Mesothelial cell of epicardium (in vitro differentiated cells): ENCODE measurements at places on chromosomes 2 and 18. TPM values are rescaled to one million over a fixed set of nuclear protein-coding genes. Genes with fewer than 3 reads are reported as not detected.

SALL3 gene
- 0.31 to 0.58 TPM (median 0.36 TPM) in 3 replicates for total RNA-seq

AGXT gene
- not detected in 3 replicates for total RNA-seq

IL18RAP gene
- total RNA-seq = not detected in 3 replicates

ZNF532 gene
- 178 to 188 TPM (median 182 TPM) in 3 replicates for total RNA-seq

MYL1 gene
- 0.36 to 0.69 TPM (median 0.36 TPM) in 3 replicates for total RNA-seq

SLC16A14 gene
- total RNA-seq = 9.5 to 10.1 TPM (median 9.7 TPM) in 3 replicates

MARCO gene
- 0.22 to 0.41 TPM (median 0.33 TPM) in 3 replicates for total RNA-seq

DNA sequence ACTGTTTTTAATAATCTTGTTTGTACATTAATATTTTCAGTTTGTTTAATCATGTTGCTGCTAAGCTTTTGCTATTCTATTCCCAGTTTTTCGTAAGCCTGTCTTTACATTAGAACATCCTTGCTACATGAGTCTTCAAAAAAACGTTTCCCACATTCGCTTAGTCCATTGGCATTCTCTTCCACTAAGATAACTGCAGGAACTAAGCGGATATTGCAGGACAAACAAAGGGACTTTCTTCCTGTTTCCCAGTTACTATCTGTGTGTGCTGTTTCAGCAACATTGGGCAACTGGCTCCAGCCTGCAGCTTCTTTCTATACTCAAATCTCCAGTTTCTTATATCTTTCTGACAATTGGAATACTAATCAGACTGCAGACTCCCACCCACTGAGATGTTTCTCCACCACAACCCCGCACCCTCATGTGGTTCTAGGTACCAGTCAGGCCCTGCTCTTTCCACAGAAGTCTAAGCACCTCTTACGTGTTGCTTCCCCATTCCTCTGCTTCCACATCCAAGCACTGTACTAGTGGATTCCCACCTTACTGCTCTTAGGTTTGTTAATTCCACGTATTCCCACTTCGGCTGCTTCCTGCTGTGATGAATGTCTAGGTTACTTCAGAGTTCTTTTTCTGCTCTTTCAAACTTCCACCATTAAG, 420.3 kb downstream of the LRRTM4 start:
- H3K4me3 ChIP-seq = no peak overlapping the region
- no peak for DNase-seq

DNA sequence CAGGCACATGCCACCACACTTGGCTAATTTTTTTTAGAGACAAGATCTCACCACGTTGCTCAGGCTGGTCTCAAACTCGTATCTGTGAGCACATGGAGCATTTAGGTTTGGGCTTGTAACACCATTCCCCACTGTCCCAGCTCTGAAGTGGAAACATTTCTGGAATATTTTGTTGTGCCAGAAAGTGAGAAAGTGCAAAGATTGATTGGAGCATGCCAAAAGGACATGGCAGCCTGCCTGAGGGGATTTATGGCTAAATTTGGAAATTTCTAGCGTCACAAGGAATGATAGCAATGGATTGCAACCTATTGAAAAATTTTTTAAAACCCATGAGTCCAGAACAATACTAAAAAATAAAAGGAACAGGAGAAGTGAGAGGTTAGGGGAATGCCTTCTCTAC, 136.8 kb downstream of the ESCO1 start:
- no peak overlapping the region for H3K27ac ChIP-seq
- no peaks in the 10 kb centered on the region for H3K4me1 ChIP-seq
- no peak overlapping the region for H3K4me3 ChIP-seq
- peaks cover 25% of the 10 kb centered on the region for H3K36me3 ChIP-seq
- no peaks in the 10 kb centered on the region for H3K27me3 ChIP-seq
- DNase-seq = no peak

- no peaks in the 10 kb centered on the region for H3K27me3 ChIP-seq
- no peak overlapping the region for H3K27ac ChIP-seq
- no peaks in the 10 kb centered on the region for H3K4me1 ChIP-seq
- H3K4me3 ChIP-seq = no peak overlapping the region
- H3K36me3 ChIP-seq = peaks cover 2% of the 10 kb centered on the region
Measured at GRCh38 chr2:135563793-135564192, 32.5 kb downstream of the R3HDM1 start.

DNA sequence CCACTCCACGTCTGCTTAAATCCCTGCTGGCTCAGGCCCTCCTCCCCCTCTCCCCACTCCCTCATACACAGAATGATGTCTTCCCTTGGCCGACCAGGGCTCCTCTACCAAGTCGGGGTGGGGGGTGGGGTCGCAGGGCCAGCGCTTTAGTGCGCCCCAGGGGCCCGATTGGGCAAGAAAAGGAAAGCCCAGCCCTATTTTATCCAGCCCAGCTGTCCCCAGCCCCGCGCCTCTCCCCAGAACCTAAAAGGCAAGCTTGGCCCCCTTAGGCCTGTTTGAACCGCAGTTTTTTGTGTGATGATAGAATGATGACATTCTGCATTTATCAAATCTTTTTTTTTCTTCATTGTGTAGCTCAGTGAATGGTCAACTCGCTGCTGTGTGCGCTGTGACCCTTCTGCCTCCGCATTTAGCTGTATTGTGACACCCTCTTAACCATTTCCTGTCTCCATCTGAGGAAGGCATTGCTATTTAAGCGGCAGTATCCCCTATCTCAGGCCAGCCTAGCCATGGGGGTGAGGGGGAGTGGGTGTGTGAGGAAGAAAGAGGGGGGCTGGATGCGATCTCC, 231.4 kb downstream of the HAUS1 start:
- peaks cover 36% of the 10 kb centered on the region for H3K27me3 ChIP-seq
- H3K27ac ChIP-seq = peak overlapping the region; percentile 76
- no peaks in the 10 kb centered on the region for H3K36me3 ChIP-seq
- H3K4me3 ChIP-seq = peak overlapping the region; percentile 90
- no peak for DNase-seq

GRCh38 chr18:6781142-6781714, 51.7 kb downstream of the ARHGAP28 start:
- peaks cover 86% of the 10 kb centered on the region for H3K4me1 ChIP-seq
- no peak for DNase-seq
- H3K27ac ChIP-seq = peak overlapping the region; percentile 95
- H3K36me3 ChIP-seq = peaks cover 1% of the 10 kb centered on the region
- no peaks in the 10 kb centered on the region for H3K27me3 ChIP-seq
- H3K4me3 ChIP-seq = peak overlapping the region; percentile 20

GRCh38 chr18:2083691-2084090, 487.6 kb downstream of the METTL4 start:
- no peak for DNase-seq
- no peaks in the 10 kb centered on the region for H3K4me1 ChIP-seq
- no peak overlapping the region for H3K4me3 ChIP-seq
- H3K27me3 ChIP-seq = no peaks in the 10 kb centered on the region
- no peak overlapping the region for H3K27ac ChIP-seq

DNA sequence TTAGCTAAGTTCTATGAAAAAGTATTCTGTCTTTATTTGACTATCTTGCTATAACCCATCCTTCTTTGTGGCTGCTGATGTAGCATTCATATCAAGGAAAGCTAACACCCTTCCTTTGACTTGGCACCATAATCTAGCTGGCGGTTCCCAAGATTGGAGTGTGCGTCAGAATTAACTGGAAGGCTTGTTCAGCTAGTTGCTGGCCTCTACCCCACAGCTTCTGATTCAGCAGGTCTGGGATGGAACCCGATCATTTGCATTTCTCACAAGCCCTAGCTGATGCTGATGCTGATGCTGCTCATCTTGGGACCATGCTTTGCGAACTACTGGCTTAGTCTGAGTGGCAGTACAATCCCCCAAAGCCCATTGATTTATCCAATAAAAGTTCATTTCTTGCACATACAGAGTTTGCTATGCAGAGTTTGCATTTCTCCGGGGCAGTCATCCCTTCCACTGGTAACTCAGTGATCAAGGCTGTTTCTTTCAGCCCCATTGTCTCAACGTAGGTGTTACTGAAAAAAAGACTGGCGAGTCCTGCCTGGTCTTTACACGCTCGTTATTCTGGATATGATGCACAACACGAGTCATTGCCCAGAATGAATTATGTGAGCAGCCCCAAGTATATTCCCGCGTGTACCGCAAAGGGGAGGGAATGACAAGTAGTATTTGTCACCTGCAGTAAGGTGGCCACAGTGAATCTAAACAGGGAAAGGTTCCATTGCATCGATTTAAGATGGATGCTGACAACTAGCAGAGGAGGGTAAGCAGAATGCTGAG, 96.5 kb downstream of the ZNF532 start:
- no peak overlapping the region for H3K4me3 ChIP-seq
- H3K4me1 ChIP-seq = peaks cover 21% of the 10 kb centered on the region
- H3K27me3 ChIP-seq = no peaks in the 10 kb centered on the region
- no peak for DNase-seq

DNA sequence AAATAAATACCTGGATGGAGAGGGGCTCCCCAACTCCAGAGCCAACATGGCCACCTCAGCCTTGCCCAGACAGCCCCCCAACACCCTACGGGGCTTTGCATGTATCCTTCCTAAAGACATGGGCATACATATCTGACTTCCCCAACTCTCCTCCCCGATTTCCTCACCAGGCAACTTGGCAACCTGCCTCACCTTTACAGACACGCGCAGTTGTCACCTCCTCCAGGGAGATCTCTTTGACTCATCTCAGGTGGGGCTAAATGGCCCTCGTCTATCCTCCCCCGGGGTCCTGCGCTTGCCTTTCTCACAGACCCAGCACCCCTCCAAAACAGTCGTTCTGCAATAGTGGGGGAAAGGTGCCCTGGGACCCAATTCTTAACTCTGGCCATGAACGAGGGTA, 10.6 kb upstream of the BIN1 start:
- H3K36me3 ChIP-seq = no peaks in the 10 kb centered on the region
- DNase-seq = no peak
- H3K4me3 ChIP-seq = no peak overlapping the region
- no peak overlapping the region for H3K27ac ChIP-seq
- no peaks in the 10 kb centered on the region for H3K4me1 ChIP-seq

GRCh38 chr2:234754126-234754525, 197.7 kb upstream of the SH3BP4 start:
- H3K4me3 ChIP-seq = no peak overlapping the region
- DNase-seq = no peak
- H3K27ac ChIP-seq = no peak overlapping the region
- H3K36me3 ChIP-seq = no peaks in the 10 kb centered on the region

- DNase-seq = no peak
- H3K4me3 ChIP-seq = no peak overlapping the region
- peaks cover 2% of the 10 kb centered on the region for H3K4me1 ChIP-seq
- H3K27ac ChIP-seq = no peak overlapping the region
- H3K27me3 ChIP-seq = peaks cover 7% of the 10 kb centered on the region
- H3K36me3 ChIP-seq = no peaks in the 10 kb centered on the region
Measured at GRCh38 chr2:156748221-156748620, 312.0 kb downstream of the GPD2 start.

DNA sequence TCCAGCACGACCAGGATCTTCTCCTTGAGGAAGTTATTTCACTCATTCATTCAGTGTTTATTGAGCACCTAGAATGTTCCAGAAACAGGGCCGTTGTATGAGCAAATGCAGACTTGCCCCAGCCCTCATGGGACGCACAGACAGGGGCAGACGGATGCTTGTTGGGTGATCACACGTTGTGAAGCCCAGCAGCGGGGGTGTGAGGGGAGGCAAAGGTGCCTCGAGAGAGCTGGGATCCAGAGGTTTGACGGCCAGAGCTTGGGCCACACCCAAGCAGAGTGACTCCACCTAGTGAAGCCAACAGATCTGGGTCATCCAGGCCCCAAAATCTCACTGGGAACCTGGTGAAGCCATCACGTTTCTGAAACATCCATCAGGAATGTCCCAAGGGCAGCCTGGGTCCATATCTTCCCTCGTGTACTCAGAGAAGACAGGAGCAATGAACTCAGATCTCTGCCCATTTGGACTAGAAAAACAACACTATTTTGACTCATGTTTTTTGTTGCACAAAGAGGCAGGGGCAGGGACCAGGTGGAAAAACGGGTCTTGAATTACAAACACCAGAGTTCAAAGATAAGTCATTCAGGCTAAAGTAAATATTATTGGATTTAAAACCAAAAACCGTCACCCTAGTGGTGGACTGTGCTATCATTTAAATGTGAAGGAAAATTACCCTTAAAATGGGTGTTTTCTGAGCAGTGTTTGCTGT, 54.9 kb upstream of the RBM44 start:
- H3K4me3 ChIP-seq = no peak overlapping the region
- H3K4me1 ChIP-seq = peaks cover 13% of the 10 kb centered on the region
- DNase-seq = no peak
- no peak overlapping the region for H3K27ac ChIP-seq

DNA sequence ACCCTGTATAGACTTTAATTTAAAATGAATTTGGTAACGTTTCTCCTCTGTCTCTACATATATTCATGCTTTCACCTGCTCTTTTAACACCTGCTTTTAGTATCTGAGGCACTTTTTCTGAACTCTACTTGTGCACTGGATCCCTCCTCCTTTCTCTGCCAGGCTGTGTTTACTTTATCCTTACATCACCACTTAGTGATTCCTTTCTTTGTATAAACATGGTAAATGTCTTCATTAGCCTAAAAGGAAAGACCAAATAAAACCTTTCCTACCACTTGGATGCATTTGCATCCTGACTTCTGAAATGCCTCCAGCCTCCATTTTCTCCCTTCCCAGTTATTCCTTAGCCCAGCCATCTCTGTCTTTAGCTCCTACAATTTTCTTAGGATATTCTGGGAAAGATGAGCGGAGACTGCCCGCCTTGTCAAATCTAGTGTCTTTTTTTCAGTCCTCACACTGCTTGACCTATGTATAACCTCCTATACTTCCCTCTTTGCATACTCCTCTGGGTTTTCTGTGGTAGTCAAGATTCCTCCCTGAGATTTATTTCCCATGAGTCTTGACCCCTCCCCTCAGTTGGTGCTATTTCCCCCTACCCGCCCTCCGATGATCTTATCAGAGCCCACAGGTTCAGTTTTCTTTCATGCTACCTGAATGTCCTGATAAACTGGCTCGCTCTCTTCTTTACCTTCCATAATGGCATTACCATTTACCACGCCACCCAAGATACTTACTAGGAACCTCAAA, 44.8 kb downstream of the REL start:
- H3K4me1 ChIP-seq = peaks cover 20% of the 10 kb centered on the region
- peak overlapping the region; percentile 93 for H3K27ac ChIP-seq
- no peak for DNase-seq
- no peak overlapping the region for H3K4me3 ChIP-seq
- H3K27me3 ChIP-seq = no peaks in the 10 kb centered on the region

DNA sequence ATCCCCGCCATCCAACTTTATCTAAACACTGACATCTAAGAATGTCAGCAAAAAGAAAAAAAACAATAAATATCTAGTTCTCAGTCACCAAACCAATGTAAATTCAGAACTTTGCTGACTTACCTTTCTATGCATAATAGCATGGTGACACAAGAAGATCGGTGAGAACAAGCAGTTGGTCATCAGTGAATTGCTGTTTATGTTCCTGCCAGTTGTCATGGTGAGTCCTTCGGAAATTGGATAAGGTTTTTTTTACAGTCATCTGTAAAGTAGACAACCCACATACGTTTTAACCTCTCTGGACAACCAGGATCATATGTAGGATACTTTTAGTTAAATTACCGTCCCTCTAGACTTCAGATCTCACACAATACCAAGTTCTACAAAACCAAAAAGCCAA, 6.2 kb upstream of the GPR75 start:
- DNase-seq = no peak
- no peaks in the 10 kb centered on the region for H3K27me3 ChIP-seq
- H3K27ac ChIP-seq = peak overlapping the region; percentile 64
- H3K36me3 ChIP-seq = peaks cover 15% of the 10 kb centered on the region

DNA sequence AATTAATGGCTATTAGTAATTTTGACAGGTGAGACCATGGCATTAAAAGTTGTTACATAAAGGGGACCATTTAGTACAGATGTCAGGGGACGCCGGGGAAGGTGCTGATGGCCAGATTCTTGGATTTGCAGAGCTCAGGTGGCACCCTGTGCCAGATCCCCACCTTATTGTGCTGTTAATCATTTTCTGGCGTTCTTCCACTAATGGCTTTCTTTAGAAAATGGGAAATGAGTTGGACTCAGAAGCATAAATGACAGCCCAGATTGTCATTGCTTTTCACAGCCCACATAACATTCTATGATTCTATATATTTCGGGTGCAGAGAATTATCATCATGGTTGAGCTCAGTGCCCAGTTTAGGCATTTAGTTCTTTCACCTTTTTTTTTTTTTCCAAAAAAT, 257.2 kb upstream of the TCF4 start:
- H3K27me3 ChIP-seq = no peaks in the 10 kb centered on the region
- peaks cover 3% of the 10 kb centered on the region for H3K36me3 ChIP-seq
- DNase-seq = no peak
